ENCODE measurements at places on chromosomes 1 and 21.

DNA sequence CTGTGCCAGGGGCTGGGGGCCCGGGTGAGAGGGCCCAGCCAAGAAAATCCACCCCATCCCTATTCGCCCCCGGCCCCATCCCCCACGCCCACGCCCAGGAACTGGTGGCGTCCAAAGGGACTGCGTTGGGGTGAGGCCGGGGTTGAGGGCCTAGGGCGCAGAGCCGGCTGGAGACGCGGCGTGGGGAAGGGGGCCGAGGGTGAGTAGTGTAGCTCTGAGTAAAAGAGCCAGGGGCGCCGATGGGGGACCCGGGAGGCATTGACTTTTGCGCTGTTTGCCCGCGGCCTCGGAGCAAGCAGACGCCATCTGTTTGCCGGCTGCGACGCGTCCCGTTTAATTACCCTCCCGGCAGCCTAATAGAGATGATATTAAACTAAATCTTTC lies 3.5 kb upstream of the DMRTA2 start:
- DNase-seq, result no peak

DNA sequence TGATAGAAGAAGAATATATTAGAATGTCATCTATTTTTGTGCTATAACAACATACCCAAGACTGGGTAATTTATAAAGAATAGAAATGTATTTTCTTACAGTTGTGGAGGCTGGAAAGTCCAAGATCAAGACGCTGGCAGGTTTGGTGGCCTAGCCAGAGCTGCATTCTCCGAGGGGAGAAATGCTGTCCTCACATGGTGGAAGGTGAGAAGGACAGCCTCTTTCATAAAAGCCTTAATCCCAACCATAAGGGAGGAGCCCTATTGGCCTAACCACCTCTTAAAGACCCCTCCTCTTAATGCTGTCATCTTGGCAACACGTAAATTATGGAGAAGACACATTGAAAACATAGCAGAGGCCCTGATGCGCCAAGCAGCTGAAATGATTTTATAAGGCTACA lies 60.1 kb upstream of the KAZN start:
- peak; percentile 19 for DNase-seq

DNA sequence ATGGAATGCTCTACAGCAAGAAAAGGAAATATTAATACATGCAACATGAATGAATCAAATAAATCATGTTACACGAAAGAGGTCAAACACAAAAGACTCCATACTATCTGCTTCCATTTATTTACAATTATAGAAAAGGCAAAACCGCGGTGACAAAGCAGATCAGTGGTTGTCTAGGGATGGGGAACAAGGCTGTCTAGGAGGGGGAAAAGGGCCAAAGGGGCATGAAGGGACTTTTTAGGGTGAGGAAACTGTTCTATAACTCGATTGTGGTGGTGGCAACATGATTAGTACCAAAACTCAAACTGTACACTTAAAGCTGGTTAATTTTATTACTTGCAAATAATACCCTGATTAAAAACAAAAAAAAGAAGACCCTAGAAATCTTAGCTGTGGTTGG lies 20.6 kb downstream of the CAPZB start:
- DNase-seq, result no peak

DNA sequence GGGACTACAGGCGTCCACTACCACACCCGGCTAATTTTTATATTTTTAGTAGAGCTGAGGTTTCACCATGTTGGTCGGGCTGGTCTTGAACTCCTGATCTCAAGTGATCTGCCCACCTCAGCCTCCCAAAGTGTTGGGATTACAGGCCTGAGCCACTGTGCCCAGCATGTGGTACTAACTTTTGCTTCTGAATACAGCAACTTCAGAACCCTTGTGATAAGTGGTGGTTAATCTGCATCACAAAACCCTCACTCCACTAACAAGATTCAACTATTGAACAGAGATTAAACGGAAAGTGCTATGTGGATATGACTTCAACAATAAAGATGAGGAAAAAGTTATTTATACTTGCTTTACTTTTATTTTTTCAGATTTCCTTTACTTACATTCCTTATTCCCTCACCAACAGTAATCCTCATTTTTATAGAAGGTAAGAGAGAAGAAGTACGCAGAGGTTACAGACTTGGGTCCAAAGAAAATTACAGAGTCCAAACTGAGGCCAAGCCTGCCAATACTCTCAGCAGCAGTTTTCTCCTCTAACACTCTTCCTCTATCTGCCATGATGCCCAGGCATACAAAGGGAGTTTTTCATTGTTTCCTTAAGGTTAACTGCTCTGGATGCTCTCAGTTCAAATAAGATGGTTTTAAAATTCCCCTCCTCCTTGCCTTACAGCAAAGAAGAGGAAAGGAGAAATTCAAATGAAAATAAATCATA lies 44.3 kb downstream of the SLC16A1 start:
- no peak for DNase-seq

GRCh38 chr1:18578271-18578670 lies 52.4 kb upstream of the PAX7 start:
- no peak for DNase-seq

GRCh38 chr1:113205980-113206766 lies 133.2 kb downstream of the LRIG2 start:
- DNase-seq, result no peak

GRCh38 chr1:229845410-229846138 lies 219.5 kb downstream of the URB2 start:
- DNase-seq, result no peak

- DNase-seq, result no peak
Measured at GRCh38 chr1:91172541-91172940, 150.7 kb upstream of the ZNF644 start.

DNA sequence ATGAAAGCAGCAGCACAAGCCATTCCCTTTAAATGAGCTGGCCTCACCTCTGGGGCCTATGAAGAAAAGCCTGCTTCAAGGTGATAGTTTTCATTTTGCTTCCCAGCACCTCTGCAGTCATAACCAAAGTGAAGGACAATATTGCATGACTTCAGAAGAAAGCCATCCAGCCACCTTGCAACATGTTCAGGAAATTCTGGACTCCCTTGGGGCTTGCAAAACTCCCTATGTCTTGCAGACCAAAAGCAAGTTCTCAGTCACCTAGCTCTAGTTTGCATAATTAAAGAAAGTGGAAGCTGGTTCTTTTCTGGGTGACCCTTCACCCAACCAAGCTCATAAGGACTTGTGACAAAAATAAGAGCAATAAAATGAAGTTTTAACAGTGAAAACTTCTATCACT lies 87.6 kb downstream of the GFI1 start:
- DNase-seq, result no peak

DNA sequence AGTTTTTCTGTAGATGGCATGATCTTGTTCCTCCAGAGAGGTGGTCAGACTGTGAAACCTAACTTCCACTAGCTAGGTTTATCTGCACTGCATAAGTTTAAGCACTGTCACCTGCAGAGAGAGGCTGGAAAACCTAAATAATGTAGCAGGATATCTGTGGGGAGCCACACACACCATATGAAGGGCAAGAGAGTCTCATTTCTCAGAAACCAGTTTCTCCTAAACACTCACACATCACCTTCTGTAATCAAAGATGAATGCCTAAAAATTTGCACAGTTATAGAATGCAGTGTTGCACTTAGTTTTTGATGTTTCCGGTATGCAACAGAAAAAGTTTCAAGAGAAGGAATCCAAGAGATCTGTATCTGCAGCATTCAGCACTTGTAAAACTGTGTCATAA lies 654.6 kb downstream of the ADGRL2 start:
- DNase-seq, result no peak

GRCh38 chr1:71081697-71082080 lies 854 bp upstream of the ZRANB2 start:
- DNase-seq, result no peak

GRCh38 chr1:10724948-10725847 lies 71.2 kb downstream of the CASZ1 start:
- peak; percentile 25 for DNase-seq

- DNase-seq, result no peak
Measured at GRCh38 chr21:31493350-31493880, 149.4 kb upstream of the TIAM1 start.

GRCh38 chr1:2430592-2430973 lies 18.2 kb upstream of the PEX10 start:
- no peak for DNase-seq

DNA sequence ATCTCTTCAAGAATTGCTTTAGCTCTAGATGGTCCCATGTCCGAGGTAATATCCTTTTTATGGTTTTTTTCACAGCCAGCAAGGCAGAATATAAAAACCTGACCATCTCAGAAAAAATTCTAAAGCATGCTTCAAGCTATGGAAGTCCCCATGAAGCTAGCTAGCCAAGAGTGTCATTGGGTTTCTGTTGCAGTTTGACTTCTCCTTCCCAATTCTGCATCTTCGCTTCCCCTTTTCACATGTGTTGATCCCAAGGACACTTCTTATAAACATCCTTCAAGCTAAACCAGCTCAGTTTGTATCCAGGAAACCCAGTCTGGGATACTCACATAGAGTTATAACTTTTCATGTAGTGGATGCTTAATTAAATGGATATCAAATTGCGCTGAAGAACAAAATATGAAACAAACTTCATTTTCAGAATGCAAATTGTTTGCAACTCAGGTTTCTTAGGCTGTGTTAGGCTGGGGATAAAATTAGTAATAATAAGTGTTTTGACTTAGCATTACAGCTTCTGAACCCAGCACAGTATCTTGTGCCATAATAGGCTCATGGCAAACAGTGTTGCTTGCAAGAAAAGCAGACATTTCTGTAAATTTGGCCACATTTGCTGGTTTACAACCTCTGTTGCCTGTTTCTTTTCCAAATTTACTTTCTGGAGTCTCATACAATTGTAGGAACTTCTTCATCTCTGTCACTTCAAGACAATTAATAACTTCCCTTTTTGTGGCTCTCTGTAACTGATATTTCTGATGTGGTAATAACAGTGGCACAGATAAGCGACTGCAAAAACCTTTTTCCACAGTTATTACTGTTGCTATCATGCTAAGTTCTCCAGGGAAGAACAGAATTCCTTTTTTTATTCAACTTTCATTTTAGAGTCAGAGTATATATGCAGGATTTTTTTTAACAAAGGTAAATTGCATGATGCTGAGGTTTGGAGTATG lies 53.2 kb downstream of the NCAM2 start:
- DNase-seq, result no peak

DNA sequence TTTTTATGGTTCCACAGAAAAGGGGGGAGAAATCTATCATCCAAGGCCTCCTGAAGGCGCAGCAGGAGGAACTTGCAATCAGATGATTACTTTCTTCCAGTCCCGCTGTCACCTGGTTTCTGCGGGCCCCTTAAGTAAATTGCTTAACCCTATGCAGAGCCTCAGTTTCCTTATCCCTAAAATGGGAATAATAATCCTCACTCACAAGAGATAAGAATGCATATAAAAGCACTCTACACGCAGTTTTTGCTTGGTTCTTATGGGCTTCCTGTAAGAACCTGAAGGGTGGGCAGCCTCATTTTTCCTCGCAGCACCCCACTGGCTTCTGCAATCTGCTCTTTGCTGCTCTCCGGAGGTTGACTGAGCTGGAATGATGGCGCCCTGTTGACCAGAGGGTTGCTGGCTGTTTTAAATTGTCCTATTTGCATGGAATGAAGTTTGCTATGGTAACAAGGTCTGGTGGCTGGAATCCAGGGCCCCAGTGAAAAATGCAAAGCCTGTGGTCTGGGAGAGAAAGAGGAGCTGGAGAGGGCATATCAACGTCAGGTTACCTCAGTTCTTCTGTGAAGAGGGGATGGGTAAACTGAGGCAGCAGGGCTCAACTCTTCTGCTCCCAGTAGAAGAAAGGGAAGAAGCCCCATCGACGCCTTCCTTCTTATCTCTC lies 1.0 kb upstream of the KAZN start:
- no peak for DNase-seq

DNA sequence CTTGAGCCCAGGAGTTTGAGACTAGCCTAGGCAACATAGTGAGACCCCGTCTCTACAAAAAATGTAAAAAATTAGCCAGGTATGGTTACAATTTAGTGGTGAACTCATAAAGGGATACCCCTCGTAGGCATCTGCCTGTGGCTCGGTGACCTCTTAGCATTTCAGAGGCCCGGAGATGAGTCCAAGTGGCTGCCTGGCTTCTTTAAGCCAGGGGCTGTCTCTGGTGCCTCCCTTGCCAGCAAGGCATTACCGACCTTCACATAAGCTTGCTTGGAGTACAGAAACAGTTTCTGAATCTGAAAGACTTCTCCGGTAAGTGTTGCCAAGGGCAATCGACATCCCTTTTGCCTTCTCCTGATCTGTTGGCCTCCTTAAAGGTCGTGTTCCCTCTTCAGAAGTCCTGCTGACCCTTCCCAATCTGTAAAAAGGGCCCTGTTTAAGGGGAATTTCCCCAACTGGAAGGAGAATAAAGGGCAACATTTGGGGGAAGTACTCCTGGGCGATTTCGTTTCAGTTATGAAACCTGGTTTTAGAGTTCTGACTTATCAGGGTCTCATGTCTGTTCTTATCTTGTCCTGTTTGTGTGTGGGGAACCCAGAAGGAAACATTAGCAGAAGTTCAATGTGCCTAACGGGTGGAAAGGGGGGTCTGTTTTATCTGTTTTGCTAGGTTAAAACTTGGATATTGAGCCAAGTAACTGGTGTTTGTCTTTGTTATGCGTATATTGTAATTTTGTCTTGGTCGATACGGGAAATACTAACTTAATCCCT lies 32.9 kb downstream of the KIFAP3 start:
- DNase-seq, result no peak

DNA sequence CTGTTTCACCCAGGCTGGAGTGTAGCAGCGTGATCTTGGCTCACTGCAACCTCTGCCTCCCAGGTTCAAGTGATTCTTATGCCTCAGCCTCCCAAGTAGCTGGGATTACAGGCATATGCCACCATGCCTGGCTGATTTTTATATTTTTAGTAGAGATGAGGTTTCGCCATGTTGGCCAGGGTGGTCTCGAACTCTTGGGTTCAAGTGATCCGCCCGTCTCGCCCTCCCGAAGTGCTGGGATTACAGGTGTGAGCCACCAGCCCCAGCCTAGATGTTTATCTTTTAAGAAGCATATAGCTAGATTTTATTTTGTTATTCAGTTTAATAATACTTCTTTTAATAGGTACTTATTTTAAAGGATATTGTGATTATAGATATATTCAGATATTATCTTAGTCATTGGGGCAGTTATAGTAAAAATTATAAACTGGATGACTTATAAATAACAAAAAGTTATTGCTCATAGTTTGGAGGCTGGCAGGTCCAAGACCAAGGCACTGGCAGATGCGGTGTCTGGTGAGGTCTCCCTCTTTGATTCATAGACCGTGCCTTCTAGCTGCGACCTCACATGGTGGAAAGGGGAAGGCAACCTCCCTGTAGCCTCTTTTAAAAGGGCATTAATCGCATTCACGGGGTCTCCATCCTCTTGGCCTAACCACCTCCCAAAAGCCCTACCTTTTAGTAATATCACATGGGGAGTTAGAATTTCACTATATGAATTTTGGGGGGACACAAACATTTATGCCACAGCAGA lies 3.1 kb upstream of the KCNE2 start:
- DNase-seq, result peak; percentile 15

GRCh38 chr1:91764471-91765115 lies 121.4 kb downstream of the TGFBR3 start:
- no peak for DNase-seq

GRCh38 chr1:227401562-227402342 lies 83.5 kb upstream of the CDC42BPA start:
- no peak for DNase-seq

- DNase-seq, result no peak
Measured at GRCh38 chr21:35345954-35346353, 296.9 kb upstream of the RUNX1 start.

Data from PC-3 (cell line).